Spleen (tissue), 13 donors: ENCODE measurements at places on chromosomes 7 and 10.
A peak's percentile ranks its signal among the peaks of the same experiment; 100 is the strongest.

DNA sequence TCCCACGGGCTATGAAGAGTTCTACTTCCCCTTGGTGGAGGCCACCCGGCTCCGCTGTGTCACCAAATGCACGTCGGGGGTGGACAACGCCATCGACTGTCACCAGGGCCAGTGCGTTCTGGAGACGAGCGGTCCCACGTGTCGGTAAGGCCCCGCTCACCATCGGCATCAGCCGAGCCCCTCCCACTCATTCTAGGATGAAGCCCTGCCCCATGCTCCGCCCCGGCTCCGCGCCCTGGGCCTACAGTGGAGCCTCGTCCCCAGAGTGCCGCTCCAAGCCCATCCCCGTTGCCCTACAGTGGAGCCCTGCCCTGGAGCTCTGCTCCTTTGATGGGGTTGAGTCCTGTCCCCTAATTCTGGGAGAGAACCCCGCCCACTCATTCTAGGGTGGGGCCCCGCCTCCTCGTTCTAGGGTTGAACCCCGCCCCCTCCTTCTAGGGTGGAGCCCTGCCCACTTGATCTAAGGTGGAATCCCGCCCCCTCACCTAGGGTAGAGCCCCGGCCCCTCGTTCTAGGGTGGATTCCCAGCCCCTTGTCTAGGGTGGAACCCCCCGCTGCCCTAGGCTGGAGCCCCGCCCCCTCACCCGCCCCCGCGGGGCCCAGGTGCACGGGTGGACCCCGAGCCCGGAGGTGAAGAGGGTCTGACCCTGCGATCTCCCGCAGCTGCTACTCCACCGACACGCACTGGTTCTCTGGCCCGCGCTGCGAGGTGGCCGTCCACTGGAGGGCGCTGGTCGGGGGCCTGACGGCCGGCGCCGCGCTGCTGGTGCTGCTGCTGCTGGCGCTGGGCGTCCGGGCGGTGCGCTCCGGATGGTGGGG, 3.4 kb upstream of the MUC12 start:
- peak; percentile 88 for DNase-seq

DNA sequence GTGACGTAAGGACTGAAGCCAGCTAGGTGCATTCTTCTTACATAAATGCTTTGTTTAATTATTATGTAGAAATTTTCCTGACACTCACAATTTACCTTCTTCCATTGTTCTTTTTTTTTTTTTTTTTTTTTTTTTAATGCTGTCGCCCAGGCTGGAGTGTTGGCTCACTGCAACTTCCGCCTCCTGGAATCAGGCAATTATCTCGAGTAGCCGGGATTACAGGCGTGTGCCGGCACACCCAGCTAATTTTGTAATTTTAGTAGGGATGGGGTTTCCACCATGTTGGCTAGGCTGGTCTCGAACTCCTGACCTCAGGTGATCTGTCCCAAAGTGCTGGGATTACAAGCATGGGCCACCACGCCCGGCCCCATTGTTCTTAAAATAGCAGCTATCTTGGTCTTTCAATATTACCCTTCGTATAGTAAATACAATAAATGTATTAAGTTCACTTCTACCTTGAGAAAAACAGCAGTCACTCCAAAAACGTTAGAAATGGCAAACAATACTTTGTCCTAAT, 32.1 kb downstream of the BZW2 start:
- DNase-seq: no peak

DNA sequence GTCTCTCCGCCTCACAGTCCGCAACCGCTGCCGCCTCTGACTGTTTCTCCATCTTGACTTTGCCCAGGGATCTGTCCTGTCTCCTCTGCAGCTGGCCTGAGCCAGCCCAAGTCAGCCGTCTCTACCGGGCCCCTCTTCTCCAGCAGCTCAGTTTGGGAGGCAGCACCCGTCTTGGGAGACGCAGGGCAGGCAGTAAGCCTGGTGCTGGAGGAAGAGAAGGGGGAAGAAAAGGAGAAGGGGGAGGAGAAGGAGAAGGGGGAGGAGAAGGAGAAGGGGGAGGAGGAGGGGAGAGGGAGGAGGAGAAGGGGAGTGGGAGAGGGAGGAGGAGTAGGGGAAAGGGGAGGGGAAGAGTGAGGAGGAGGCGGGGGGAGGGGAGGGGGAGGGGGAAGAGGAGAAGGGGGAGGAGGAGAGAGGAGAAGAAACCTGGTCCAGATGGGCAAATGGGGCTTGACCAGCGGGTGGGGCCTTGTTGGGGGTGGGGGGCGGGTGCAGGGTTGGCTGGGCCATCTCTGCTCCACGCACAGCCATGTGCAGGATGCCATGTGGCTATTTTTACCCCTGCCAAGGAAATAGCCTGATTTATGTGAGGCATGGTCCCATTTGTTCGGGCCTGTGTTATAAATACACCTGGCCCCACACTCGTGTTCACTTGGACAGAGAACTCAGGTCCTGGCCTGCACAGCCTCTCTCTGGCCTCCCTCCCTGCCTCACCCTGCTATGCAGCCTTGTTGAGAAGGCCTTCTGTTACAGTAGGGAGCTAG, 35.9 kb upstream of the FZD9 start:
- no peak for DNase-seq

DNA sequence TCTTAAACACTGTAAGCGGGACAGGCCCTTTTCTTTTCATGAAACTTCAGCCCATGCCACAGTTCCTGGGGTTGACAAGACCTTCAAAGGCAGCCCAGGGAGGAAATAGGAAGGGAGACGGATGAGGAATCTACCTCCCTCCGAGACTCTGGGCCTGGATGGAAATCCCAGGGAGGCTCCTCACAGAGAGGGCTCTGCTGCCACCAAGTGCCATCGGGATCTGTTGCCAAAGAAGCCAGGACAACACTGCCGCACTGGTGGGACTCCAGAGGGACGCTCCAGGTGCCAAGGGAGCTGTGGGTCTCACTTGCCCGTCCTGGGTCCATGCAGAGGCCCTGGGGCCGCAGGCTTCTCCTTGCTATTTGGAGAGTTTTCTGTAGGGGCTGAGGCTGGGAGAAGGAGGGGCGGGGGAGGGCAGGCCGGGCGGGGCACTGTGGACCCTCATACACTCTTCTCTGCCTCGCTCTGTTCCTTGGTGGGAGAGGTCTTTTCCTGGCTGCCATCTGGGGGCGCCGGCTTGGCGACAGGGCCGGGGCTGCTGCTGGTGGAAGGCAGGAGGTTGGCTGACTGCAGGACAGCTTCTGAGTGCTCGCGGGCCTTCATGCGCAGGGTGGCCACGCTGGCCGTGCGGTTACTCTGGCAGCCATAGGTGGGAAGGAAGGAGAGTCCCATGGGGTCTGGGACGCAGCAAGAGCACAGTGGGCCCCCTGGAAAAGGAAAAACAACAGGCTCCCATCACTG, 30.0 kb downstream of the DRGX start:
- no peak for DNase-seq

GRCh38 chr7:143396182-143396581, 12.5 kb downstream of the EPHA1 start:
- DNase-seq: no peak
